ENCODE measurements at places on chromosomes 3 and 15. TPM values are rescaled to one million over a fixed set of nuclear protein-coding genes. Genes with fewer than 3 reads are reported as not detected.

DNA sequence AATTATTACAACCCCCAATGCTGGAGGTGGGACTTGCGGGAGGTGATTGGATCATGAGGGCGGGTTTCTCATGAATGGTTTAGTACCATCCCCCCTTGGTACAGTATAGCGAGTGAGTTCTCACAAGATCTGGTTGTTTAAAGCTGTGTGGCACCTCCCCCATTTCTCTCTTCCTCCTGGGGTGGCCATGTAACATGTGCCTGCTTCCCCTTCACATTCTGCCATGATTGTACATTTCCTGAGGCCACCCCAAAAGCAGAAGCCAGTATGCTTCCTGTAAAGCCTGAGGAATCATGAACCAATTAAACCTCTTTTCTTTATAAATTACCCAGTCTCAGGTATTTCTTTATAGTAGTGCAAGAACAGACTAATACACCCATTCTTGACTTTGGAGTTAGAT, 20.3 kb upstream of the PROK2 start:
- DNase-seq = no peak

The SLC22A14 gene
- total RNA-seq = not detected

The FSIP1 gene
- 0.25 TPM for total RNA-seq

The PLSCR5 gene
- not detected for total RNA-seq

The GREM1 gene
- total RNA-seq = not detected

All from CD4-positive, CD25-positive, alpha-beta regulatory T cell (primary cell).